Heart left ventricle (tissue), 16 donors: ENCODE measurements at places on chromosomes 16 and 17. TPM values are rescaled to one million over a fixed set of nuclear protein-coding genes. Genes with fewer than 3 reads are reported as not detected.

DNA sequence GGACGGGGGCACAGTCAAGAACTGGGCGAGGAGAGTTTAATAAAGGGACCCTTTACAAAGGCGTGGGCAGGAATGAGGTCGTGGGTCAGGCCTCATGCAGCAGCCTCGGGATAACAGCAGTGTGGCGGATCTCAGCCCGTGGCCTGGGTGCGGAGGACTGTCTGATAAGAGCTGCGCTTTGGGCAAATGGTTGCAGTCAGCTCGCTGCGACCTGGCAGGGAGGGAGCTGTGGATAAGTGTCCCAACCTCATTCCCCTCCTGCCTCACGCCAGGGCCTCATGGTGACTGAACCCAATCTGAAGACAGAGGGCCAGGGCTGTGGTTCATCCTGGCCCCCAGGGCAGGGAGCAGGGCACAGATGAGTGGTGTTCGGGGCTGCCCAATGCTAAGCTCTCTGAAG lies 13.6 kb downstream of the SMTNL2 start:
- peak; percentile 65 for DNase-seq
- peak overlapping the region; percentile 87 for H3K27ac ChIP-seq
- no peaks in the 10 kb centered on the region for H3K36me3 ChIP-seq
- H3K4me1 ChIP-seq = peaks cover 23% of the 10 kb centered on the region
- H3K4me3 ChIP-seq = no peak overlapping the region

GRCh38 chr16:86763819-86764218 lies 185.5 kb downstream of the FOXL1 start:
- peaks cover 4% of the 10 kb centered on the region for H3K4me1 ChIP-seq
- peaks cover 13% of the 10 kb centered on the region for H3K27me3 ChIP-seq
- no peak overlapping the region for H3K4me3 ChIP-seq
- no peak overlapping the region for H3K27ac ChIP-seq
- no peaks in the 10 kb centered on the region for H3K36me3 ChIP-seq

GRCh38 chr16:21646721-21647561 lies 5.5 kb downstream of the IGSF6 start:
- no peak for DNase-seq
- no peak overlapping the region for H3K27ac ChIP-seq
- no peaks in the 10 kb centered on the region for H3K4me1 ChIP-seq
- H3K36me3 ChIP-seq = no peaks in the 10 kb centered on the region
- H3K4me3 ChIP-seq = no peak overlapping the region
- no peaks in the 10 kb centered on the region for H3K27me3 ChIP-seq

DNA sequence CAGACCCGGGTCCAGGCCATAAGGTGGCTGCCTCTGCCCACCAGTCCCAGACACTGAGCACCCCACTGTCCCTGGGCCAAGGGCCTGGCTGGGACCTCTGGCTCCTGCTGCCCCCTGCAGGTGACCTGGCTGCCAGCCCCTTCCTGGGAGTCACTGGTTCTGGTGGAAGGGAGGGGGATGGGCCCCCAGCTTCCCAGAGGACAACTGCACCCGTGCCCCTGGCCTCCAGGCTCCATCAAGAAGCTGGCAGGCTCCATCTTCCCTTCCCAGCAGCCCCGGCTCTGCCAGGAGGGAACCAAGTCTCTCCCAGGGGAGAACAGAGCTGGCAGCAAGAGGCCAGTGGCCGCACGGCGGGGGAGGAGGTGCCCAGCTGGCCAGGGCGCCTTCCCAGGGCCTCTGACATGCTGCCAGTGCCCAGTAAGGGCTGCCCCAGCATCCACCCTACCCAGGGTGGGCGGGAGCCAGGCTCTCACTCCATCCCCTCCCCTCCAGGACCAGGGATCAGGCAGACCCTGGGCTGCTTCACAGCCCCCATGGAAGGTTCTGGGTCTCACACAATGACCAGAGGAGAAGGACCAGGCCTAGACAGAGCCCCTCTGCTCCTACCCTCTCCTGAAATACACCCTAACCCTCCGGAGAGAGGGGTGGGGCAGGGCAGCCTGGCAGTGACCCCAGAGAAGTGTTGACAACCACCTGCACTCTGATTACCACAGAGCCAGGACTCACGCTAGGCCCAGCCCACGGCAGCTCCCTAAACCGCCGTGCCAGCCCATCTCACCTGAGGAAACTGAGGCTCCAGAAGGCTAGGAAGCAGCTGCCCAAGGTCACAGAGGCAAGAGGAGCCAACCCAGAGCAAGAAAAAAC lies 3.6 kb downstream of the CLUH start:
- H3K27ac ChIP-seq = peak overlapping the region; percentile 100
- no peaks in the 10 kb centered on the region for H3K36me3 ChIP-seq
- H3K4me3 ChIP-seq = peak overlapping the region; percentile 92

- no peaks in the 10 kb centered on the region for H3K27me3 ChIP-seq
- H3K36me3 ChIP-seq = no peaks in the 10 kb centered on the region
- no peak for DNase-seq
- no peaks in the 10 kb centered on the region for H3K4me1 ChIP-seq
- no peak overlapping the region for H3K27ac ChIP-seq
Measured at GRCh38 chr16:63188086-63188771, 1152.0 kb upstream of the CDH8 start.

GRCh38 chr16:80009971-80010659 lies 409.6 kb upstream of the MAF start:
- DNase-seq = no peak
- no peaks in the 10 kb centered on the region for H3K36me3 ChIP-seq
- H3K27ac ChIP-seq = no peak overlapping the region
- H3K4me3 ChIP-seq = no peak overlapping the region
- no peaks in the 10 kb centered on the region for H3K4me1 ChIP-seq
- H3K27me3 ChIP-seq = no peaks in the 10 kb centered on the region

- H3K27ac ChIP-seq = no peak overlapping the region
- H3K4me1 ChIP-seq = peaks cover 8% of the 10 kb centered on the region
- no peak for DNase-seq
- no peak overlapping the region for H3K4me3 ChIP-seq
Measured at GRCh38 chr17:50887705-50888245, 21.6 kb upstream of the TOB1 start.

- H3K27ac ChIP-seq = no peak overlapping the region
- H3K36me3 ChIP-seq = no peaks in the 10 kb centered on the region
- no peak overlapping the region for H3K4me3 ChIP-seq
- no peaks in the 10 kb centered on the region for H3K4me1 ChIP-seq
- no peak for DNase-seq
Measured at GRCh38 chr16:22849517-22849916, 35.6 kb downstream of the HS3ST2 start.

- no peak overlapping the region for H3K4me3 ChIP-seq
- peaks cover 100% of the 10 kb centered on the region for H3K27me3 ChIP-seq
- no peak overlapping the region for H3K27ac ChIP-seq
- peaks cover 1% of the 10 kb centered on the region for H3K4me1 ChIP-seq
- H3K36me3 ChIP-seq = no peaks in the 10 kb centered on the region
- no peak for DNase-seq
Measured at GRCh38 chr17:48579760-48580554, 1.8 kb upstream of the HOXB4 start.

DNA sequence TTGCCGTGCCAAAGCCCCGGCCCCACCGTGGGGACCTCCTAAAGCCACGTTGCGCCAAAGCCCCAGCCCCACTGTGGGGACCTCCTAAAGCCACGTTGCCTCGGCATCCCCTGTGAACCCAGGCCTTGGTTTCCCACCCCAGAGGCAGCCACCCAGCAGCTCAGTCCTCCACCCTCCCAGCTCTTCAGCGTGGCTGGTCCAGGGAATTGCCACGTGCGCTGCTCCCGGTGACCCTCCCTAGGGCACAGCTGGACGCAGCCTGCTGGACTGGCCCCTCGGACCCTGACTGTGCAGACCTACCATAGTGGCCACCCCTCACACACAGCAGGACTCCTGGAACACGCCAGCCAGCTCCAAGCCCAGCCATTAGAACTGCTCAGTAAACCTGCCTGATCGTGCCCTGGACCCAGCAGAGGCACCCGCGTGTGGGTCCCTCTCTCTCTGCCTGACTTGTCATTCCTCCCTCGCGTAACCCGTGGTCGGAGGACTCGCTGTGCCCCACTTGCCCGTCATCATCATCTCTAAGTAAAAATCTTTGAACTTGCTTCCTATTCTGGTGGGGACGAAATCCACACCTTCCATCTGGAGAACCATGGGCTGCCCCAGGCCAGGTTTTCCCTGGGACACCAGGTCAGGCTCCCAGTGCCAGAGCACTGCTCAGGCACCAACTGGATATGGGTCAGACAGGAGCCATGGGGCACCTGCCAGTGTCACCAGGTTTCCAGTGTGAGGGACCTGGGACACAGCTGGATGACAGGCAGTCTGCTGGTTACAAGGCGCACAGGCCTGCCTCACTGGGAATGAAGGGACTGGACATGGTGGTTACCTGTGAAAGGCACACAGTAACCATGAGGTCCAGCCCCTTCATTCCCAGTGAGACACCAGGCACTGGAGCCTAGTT lies 5.6 kb downstream of the CIAO3 start:
- H3K27ac ChIP-seq = no peak overlapping the region
- H3K36me3 ChIP-seq = peaks cover 5% of the 10 kb centered on the region
- H3K27me3 ChIP-seq = no peaks in the 10 kb centered on the region
- no peak for DNase-seq

DNA sequence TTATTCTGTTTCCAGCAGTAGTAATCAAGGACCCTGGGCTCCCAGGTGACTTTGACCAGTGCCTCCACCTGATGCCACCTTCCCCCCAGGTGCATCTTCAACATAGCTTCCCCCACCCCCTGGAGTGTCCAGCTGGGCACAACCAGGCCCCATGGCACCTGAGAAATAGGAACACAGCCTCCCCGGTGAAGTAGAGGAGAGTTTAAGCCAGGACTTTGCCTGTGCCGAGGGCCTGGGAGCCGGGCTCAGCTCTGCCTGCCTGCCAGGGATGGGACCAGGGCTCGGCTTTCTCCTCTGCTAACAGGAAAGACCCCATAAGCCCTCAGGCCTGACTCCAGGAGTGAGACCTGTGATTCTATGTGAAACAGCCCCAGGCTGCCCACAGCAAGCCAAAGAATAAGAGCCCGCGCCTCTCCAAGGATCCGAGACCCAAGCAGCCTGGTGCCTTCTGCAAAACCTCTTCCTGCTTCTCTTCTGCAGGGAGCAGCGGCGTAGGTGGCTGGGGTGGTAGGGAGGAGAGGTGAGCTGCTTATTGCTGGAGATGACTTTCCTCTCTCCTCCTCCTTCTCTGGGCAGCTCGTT lies 16.4 kb upstream of the RBFOX3 start:
- no peaks in the 10 kb centered on the region for H3K36me3 ChIP-seq
- no peaks in the 10 kb centered on the region for H3K4me1 ChIP-seq
- no peaks in the 10 kb centered on the region for H3K27me3 ChIP-seq
- no peak overlapping the region for H3K27ac ChIP-seq
- peak; percentile 1 for DNase-seq

DNA sequence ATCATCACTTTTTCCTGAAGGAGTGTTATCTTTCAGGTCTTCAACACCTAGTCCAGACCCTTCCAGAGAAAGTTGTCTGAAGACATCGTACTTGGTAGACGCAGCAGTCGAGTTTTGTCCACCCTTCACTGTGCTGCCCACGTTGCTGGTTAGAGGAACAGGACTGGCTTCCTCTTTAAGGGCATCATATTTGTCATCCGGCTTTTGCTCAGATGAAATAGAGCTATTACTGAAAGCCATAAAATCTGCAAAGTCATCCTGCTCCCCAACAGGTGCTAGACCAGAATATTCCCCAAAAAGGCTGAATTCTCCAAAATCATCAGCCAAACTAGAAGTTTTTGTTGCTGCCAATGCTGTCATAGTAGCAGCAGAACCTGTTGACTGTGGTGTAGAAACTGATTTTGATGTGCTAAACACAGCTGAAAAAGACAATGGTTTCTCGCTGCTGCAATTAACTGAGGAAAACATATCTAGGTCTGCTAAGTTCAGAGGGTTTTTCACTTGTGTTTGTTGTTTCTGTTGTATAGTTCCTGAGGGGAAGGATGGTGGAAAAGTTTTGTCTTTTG lies 55.7 kb downstream of the SYNRG start:
- H3K27ac ChIP-seq = no peak overlapping the region
- peaks cover 73% of the 10 kb centered on the region for H3K36me3 ChIP-seq
- no peaks in the 10 kb centered on the region for H3K27me3 ChIP-seq
- no peak overlapping the region for H3K4me3 ChIP-seq

DNA sequence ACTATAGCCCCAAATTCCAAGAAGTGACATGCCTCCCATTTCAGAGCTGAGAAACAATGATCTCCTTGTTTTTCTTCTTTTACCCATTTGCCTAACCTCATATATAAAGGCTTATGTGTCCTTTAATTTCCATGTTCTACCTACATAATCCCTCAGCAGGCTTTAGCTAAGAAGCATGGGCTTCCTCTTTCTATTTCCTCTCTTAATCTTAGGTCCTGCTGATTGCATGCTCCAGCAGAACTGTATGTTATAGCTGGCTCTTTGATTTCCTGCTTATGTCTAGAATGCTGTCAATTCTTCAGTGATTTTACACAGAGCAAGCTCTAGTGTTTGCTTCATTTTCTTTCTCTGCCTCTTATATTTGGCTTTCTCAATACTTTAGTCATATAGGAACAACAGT lies 151.7 kb upstream of the COX10 start:
- H3K27me3 ChIP-seq = no peaks in the 10 kb centered on the region
- peaks cover 15% of the 10 kb centered on the region for H3K4me1 ChIP-seq
- H3K27ac ChIP-seq = no peak overlapping the region
- no peak overlapping the region for H3K4me3 ChIP-seq

DNA sequence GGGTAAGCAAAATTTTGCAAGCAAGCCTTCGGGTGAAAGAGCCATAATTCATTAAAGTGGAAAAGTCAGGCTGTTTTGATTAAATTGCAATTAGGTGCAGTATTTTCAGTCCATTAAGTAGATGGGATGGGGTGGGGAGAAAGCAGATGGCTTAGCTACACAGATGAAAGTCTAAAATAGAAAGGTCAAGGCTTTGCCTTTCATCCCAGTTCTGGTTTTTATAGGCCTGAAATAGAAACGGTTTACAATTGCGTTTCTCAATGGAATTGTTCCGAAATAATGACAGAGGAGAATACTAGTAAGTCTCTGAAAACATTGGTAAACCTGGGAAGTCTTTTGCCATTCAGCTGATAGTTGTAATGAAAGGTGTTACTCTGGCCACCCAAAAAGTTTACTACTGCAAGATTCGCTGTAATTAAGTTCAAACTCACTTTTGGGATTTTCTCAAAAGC lies 1.5 kb downstream of the PPM1E start:
- H3K27ac ChIP-seq = no peak overlapping the region
- peak overlapping the region; percentile 68 for H3K4me3 ChIP-seq
- DNase-seq = no peak

GRCh38 chr17:81920612-81921536 lies 2.9 kb upstream of the SIRT7 start:
- no peak overlapping the region for H3K4me3 ChIP-seq
- peaks cover 86% of the 10 kb centered on the region for H3K4me1 ChIP-seq
- no peak overlapping the region for H3K27ac ChIP-seq

DNA sequence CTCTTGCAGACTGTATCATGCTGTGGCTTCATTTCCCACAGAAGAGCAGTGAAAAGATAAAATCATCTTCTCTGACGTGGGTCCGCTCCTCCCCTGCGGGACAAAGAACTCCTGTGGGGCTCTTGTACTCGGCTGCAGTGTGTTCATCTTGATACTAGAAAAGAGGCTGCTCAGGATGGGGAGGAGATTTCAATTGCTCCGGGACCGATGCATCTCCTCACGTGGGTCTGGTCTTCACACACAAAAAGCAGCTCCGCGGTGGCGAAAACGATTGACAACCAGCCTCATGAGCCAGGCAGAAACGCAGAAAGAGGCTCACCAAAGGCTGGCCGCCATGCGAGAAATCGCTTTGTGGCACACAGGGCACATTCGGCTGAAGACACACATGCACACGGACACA lies 14.4 kb upstream of the KCNJ18 start:
- DNase-seq = no peak
- H3K36me3 ChIP-seq = no peaks in the 10 kb centered on the region
- H3K27ac ChIP-seq = no peak overlapping the region

Gene CTF1
- 21.4 TPM for total RNA-seq

Gene SLC2A4
- total RNA-seq = 177 TPM

Gene NPIPB6
- 0.63 TPM for total RNA-seq

Gene NPIPB13
- 1.2 TPM for total RNA-seq

Gene RTN4RL1
- total RNA-seq = 4.2 TPM

Gene SEPTIN12
- not detected for total RNA-seq

Gene ZNF385C
- 0.25 TPM for total RNA-seq

Gene YBX2
- total RNA-seq = 1.6 TPM

Gene AATK
- 9.3 TPM for total RNA-seq

Gene FUS
- 20.3 TPM for total RNA-seq

Gene PMFBP1
- total RNA-seq = not detected
